Stimulated activated CD4-positive, alpha-beta T cell treated with anti-CD3 and anti-CD28 coated beads, Interleukin-15, amount 100 ng/mL, for 48 hours (primary cell): ENCODE measurements at places on chromosomes 6 and 20.

DNA sequence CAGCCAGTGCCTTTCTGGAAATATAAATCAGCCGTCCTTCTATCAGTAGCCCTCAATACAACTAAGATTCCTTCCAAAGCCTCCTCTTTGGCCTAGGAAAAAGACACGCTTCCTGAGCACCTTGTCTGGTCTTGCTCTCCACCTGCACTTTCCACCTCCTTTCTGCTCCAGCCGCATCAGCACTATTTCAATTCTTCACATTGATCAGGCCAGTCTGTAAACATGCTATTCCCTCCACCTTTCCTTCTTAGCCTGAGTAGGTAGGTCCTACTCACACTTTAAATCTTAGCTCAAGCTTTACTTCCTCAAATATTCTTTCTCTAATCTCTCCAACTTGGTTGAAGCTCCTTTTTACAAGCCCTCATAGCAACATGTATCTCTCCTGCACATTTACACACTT, 11.4 kb downstream of the RANBP9 start:
- no peak for DNase-seq

GRCh38 chr6:13474787-13475186, 12.6 kb downstream of the GFOD1 start:
- no peak for DNase-seq

GRCh38 chr20:19380211-19380610, 167.8 kb downstream of the SLC24A3 start:
- no peak for DNase-seq

DNA sequence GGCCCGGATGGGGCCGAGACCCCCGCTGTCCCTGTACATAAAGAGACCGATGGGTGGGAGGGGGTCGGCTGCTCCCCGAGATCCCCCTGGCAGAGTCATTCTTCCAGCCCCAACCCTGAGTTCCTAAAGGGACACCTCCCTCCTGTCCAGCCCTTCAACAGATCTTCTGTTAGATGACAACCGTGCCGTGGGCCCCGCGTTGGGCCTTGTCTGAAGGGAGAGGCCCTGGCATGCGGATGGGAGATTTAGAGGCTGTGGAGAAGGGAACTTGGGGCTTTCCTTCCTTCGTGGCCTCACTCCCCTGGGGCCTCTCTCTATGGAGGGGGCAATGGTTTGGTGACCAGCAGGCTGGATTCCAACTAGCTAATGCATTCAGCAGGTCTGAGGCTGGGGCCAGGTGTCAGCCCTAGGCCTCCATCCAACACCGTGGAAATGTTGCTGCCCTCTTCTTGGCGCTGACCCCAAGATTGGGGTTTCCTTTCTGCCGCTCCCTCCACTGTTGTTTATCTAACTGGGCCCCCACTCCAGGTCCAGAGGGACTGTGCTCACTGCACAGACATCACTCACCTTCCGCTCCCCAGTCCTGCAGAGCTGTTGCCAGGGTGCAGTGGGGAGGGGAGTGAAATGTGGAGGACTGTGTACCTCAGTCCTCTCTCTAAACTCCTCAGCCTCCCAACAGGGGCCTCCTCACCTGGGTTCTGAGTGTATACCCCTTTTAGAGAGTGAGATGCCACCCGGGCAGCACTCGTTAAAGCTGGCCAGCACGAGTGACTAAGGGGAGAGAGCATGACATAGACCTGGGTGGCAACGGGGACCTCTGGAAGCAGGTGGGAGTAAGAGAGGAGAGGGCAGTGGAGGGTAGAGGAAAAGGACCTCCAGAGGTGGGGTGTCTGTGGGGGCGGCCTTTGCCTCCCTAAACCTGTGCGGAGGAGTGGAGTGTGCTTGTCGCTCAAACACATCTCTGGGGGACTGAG, 6.7 kb downstream of the TMEM151B start:
- no peak for DNase-seq

DNA sequence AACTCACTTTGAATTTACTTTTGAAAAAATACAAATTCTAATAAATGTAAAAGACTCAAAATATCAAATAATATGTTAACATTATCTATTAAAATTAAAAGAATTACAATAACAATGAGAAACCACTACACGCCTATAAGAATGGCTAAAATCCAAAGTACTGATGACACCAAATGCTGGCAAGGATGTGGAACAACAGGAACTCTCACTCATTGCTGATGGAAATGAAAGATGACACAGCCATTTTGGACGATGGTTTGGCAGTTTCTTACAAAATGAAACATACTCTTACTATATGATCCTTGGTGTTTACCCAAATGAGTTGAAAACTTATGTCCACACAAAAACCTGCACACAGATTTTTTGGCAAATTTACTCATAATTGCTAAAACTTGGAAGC, 15.6 kb upstream of the STX11 start:
- DNase-seq: no peak

DNA sequence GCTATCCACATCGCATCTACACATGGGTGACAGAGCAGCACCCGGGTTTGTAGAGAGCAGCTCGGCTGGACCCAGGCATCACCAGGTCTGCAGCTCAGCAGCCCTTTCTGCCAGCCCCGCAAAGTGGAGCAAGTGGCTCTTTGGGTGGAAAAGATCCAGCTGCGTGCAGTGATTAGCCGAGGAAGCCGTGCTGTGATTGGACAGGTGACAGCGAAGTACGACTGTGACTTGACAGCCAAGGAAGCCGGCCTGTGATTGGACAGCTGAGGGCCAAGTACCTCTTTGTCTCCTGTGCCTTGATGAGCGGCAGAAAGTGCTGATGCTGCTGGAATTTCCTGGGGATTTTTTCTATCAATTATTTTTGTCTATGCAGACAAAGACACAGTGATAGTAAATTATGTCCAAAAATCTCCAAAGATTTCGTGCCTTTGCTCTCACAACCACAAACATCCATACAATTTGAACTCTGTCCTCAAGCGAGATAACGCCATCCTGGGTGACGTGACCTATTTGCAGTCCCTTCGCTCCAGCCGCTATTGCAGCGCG, 62.3 kb upstream of the GPR31 start:
- no peak for DNase-seq

- peak; percentile 29 for DNase-seq
Measured at GRCh38 chr6:10720265-10720959, 2.5 kb upstream of the TMEM14C start.

DNA sequence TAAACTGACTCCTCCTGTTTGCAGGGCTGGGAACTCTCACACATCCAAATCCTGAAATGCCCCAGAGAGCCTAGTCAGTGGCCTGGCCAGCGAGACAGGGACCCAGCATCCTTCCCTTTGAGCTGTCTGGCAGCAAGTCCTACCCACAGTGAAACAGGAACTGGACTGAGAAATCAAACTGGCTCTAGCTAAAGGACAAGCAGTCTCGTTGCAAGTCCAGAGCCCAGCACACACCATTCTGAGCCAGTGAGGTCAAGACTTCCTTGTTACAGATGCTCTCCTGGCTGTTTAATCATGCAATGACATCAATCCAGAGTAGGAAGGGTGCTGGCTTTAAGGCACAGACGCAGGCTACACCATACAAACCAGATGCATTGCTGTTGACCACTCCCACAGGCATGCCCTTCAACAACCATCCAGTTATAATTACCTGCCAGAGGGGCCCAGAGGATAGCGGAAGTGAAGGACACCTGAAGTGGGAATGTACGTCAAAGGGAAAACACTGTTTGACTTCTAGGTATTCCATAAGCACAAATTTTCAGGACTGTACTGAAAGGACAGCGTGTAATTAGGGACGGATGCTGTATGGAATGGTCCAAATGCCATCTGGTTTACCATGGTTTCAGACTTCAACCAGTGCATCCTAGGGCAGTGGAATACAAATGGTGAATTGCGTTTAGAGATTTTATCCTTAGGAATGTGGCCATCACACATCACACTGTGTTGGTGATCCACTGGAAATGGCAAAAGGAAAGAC, 114.4 kb downstream of the SLC23A2 start:
- no peak for DNase-seq

- DNase-seq: no peak
Measured at GRCh38 chr6:128230267-128230989, 290.0 kb downstream of the PTPRK start.

DNA sequence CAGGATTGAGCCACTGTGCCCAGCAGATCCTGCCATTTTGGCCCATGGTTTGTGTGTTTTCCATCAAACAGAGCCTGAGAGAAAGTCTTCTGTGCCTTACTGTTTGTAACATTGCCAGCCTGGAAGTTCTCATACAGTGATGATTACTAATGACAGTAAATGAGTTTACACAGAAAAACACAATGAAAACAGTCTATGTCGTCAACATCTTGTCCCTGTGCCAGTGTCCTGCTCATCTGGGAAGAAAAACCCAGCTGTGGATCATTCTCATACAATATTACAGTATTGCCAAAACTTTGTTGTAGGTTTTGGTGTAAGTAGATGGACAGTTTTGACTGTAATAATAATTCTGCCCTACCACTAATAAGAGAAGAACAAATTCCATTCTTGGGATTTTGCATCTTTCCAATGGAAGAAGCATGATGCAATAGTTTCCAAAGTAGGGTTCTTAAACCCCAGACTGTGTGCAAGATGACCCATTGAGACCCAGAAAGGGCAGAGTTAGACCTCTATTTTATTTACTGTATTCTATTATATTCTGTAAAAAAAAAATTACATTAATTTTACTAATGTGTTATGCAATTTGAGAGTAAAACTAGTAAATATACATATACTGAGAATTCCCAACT, 135.0 kb upstream of the JARID2 start:
- no peak for DNase-seq
